ENCODE measurements at places on chromosomes 5 and 9.

DNA sequence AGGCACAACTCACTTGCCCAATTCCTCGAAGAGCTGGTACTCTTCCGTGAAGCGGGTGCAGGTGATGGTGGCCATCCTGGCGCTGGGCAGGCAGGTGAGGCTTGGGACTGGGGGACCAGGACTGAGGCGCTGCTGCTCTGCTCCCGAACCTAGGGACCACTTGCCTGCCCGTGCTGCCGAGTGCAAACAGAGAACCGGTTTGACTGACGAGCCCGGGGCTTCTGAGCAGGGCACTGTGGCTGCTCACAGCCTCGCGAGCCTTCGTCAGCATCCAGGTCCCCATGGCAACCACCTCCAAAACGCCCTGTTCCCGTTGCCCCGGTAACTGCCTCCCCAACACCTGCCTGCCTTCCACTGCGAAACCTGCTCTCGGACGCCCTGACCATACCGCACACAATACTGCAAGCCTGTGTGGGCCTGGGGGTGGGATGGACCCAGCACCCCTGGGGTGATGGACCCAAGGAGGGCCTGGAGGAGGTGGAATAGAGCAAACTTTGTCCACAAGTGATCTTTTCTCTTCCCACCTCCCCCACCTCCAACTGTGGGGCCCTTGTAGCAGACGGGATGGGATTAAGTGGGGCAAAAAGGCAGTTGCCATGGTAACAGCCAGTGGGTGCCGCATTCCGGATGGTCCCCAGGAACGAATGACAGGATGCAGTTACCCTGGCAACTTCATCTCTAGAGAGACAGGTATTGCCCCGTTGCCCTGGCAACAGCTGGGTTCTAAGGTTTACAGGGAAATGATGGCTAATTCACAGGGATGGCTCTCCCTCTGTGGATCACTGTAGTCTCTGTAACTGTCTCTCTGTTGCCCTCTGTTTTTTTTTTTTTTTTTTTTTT lies at the start of gene CAMK2A:
Gene CAMK2A (minus strand): TSS at position 223 of the 840 bp plus-strand sequence. CDS start 148 bp downstream, at position 75.
- no peak for DNase-seq

DNA sequence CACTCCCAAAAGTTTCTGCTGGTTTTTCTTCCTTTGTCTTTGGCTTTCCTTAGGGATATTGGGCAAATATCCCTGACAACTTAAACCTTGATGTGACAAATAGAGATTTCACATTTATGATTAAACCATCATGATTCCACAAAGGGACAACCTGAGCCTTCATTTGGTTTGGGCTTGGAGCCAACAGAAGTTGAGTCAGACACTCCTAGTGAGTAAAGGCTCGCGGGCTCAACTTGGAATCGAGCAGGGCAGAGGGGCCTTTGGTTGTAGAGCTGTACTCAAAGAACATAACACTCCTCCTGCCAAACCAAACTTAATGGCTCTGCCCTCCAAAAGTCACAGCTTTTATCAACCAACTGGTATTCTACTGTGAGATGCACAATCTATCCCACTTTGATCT lies 290.2 kb upstream of the MAP3K1 start:
- DNase-seq = no peak

DNA sequence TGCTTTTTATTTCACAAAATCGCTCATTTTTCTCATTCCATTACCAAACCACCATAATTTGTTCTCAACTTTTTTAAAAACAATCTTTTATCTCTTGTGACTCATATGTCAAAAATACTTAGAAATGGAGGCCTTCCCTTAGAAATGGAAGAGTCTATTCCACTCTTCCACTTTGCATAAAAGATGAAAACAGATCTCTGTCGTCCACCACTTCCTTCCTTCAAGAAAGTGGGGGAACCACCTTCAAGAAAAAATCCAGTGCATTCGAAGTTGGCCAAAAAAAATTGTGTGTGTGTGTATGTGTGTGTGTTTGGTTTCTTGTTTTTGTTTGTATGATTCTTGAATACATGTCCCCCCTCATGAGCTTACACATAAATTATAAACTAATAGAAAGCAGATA lies 628.8 kb upstream of the DMAC1 start:
- no peak for DNase-seq

GRCh38 chr9:16532681-16533450 lies 337.6 kb downstream of the BNC2 start:
- no peak for DNase-seq

DNA sequence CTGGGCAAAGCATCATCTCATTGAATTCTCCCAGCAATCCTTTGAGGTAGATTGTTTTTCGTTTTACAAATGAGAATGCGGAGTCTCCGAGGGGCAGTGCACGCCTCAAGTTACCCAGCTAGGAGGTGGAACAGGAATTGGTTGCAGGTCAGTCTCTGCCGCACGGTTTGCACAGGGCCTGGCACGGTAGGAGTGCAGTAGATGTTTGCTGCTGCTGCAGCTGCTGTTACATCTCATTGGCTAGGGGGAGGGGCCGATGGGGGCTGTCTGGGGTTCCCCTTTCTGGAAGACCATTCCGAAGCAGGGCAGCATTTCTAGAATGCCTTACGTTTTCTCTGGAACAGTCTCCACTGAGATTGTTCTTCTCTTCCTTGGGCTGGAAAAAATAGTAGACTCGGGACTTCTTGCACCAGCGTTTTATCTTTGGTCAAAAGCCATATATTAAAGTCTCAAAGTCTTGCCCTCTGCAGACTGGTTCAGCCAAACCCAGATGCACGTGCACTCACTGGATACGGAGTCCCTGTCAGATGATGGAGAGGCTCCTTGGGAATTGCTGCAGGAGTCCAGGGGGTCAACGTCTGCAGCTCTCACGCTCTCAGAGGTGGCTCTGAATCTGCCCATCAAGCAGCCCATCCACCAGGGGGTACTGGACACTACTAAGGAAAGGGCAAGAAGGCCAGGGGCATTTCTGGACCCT lies 1.2 kb downstream of the USP20 start:
- no peak for DNase-seq

DNA sequence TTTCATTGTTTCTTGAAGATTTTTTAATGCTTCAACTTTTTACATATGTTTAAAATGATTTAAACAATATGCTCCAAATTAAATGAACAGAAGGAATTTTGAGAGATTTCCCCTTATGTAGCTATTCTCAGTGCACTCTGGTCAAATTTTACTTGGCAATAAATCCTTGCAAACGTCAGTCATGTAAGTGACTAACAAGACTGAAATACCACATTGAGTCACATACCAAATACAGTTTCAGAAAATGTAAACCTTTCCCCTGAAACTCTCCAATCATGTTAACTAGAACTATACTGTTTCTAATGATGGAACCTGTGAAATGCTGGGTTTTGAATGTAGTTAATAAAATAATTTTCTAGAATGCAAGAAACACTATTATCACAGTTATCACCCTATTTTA lies 29.6 kb downstream of the SAR1B start:
- DNase-seq = no peak

GRCh38 chr9:75997206-75997605 lies 106.7 kb downstream of the PCSK5 start:
- DNase-seq = no peak

- no peak for DNase-seq
Observed at GRCh38 chr9:83934569-83935275, 13.5 kb upstream of the KIF27 start.

DNA sequence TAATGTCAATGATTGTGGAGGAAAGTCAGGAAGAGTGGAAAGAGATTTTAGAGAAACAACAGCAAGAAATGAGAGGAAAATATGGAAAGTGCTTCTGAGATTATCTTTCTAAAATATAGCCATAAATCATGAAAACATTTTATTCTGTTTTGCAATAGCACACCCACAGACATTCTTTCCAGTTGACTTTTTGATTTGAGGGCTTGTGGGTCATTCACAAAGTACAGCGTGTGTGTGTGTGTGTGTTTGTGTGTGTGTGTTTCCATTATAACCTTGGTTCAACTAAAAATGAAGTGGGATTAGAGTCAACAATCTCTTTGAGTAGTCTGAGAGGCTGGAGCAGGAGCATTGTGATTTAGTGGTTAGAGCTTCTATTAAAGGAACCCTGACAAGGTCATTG lies 116.6 kb upstream of the GAS1 start:
- DNase-seq = no peak

DNA sequence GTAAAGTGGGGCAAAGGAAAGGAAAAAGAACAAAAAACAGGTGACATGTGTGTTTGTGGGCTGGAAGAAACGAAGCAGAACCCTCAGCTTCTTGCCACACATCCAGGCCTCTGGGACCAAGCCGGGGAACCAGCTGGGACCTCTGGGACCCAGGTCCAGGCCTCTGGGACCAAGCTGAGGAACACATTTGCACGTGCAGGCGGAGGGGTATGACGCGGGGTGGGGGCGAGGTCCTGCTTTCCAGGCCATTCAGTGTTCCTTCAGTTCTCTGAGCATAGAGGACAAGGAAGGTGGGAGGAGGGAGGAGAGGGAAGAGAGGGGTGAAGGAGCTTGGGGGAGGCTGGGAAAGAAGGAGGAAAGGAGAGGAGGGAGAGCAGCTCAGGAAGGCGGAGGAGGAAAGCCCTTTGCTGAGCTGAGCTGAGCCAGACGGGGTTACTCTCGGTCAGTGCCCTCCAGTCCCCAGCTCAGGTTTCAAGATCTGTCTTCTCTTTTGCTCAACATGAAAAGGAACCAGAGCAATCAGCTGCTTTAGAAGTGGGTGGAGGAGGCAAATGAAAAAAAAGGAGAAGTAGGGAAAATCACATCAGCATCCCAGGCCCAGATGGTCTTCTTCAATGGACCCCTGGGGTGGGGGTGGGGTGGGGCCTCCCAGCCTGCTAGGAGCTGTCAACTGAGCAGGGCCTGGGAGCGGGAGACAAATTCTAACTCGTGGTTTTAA lies 59.1 kb downstream of the ABCA1 start:
- DNase-seq = no peak

GRCh38 chr9:32554107-32554506 lies 1.7 kb upstream of the TOPORS start:
- DNase-seq = no peak

- DNase-seq = peak; percentile 2
Observed at GRCh38 chr9:117034866-117035265, 347.8 kb downstream of the TRIM32 start.

- no peak for DNase-seq
Observed at GRCh38 chr9:35044071-35044470, 28.4 kb downstream of the VCP start.

GRCh38 chr5:138096363-138096762 lies 12.5 kb downstream of the WNT8A start:
- DNase-seq = no peak

GRCh38 chr5:155827949-155828348 lies 499.0 kb upstream of the SGCD start:
- DNase-seq = no peak

DNA sequence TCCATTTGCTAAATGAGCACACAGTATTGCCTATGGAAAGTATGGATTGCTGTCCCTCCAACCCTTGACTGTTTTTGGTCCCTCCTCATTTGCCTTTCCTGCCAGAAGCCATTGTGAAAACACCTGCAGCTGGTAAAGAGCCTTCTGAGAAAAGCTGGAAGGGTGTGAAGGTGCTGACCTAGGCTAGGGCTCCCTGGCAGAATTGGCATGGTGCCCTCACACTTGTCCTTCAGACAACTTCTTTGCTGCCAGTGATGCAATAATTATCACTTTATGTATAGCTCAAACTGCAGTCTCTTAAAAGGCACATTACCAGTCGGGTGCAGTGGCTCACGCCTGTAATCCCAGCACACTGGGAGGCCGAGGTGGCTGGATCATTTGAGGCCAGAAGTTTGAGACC lies 4.2 kb downstream of the TXNDC15 start:
- no peak for DNase-seq

DNA sequence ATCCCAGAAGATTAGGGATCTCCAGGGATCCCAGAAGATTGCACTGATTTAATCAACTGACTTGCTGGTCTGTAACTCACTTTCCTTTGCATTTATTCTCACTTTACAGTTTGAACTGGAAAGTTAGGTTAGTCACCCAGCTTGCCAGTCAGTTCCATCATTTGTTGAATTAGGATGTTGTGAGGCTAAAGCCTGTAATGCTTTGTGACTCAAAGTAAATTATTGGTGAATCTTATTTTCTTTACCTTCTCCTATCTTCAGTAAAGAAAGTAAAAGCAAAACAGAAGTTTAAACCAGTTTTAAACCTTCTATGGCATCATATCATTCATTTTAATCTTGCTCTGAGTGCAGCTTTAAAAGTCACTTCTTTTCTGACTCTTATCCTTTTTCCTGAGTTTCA lies 85.8 kb downstream of the SLC44A1 start:
- DNase-seq = no peak

GRCh38 chr9:125558453-125559092 lies 148.4 kb downstream of the MAPKAP1 start:
- DNase-seq = peak; percentile 34

DNA sequence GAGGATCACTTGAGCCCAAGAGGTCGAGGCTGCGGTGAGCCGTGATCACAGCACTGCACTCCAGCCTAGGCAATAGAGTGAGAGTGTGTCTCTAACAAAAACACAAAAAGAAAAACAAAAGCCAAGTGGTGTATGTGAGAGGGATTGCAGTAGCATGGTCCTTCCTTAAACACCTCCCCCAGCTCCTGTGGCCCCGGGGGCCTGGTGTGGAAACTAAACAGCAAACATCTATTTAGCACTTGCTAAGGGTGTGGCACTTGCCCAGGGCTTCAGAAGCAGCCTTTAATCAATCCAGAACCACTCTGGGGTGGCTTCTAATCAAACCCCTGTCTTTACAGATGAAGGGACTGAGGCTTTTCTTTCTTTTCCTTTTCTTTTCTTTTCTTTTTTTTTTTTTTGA lies 4.4 kb upstream of the FBP1 start:
- no peak for DNase-seq

Measured in T1000 (cell line).